ENCODE measurements at places on chromosomes 1 and 21.

- DNase-seq, result no peak
These were observed 32.2 kb downstream of the FAM177B start for GRCh38 chr1:222769181-222769580.

DNA sequence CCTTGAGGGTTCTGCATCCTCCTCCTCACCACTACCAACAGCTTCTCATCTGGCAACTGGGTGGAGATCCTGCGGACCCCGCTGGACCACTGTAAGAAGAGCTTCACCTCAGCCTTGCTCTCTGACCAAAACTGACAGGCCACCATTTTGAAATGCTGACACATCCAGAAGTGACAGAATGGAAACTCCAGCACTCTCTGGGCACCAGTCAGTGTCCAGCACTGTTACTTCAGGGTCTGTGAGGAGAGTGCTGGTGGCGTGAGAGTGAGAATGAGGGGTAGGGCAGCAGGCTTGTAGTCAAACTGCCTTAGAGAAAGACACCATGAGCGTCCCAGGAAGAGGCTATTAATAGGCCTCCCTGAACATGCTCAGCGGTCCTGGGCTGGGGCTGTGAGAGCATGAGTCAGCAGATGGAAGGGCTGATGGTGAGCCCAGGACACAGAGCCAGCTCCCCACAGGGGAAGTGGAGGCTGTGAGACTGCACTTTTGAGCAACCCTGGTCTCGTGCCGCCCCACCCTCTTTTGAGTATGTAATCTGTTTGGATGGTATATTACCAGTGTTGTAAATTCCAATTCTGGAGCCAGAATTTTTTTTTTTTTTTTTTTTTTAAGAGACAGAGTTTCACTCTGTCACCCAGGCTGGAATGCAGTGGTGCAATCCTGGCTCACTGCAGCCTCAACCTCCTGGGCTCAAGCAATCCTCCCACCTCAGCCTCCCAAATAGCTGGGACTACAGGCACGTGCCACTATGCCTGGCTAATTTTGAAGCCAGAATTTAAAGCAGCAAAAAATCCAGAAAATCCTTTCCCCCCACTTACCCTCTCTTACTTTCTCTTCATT is 34.4 kb upstream of the SLC30A1 start:
- peak; percentile 66 for DNase-seq

DNA sequence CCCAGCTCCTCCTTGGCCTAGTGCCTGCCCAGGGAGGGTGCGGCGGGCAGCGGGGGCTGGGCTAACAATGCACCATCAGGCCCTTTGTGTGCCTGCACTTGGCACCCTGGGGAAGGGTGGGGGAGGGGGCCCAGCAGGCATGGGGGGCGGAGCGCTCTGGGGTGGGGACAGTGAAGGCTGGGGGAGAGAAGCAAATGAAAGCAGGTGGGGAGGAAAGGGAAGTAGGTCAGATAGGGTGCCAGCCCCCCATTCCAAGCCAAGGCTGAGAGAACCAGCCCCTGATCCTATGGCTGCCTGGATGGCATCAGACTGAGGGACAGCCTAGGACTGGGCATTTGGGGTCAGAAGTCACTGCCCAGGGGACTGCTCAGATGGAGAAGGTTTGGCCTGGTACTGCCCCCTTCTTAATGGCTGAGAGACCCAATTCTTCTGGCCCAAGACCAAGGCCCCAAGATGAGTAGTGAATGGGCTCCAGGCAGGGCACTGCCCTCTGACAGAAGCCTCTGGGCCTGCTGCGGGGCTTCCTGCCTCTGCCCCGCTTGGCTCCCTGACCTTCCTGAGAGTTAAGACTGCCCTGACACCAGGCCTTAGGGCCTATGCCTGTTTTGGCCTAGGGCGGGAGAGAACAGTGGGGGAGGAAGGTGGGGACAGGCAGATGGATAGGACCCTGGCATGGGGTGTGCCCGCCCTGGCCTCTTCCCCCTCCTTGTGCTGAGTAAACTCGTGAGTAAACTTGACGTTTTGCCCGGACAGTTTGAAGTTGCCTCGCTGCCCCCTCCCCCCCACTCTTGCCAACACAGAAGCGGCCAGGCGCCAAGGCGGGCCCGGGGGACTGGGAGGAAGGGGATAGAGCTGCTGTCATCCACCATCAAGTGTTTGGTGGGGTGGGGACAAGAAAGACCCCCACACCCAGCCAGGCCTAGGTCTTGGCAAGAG is 2.7 kb downstream of the ZBTB7B start:
- DNase-seq, result no peak

GRCh38 chr1:212677136-212677535 is 22.5 kb downstream of the BATF3 start:
- no peak for DNase-seq

DNA sequence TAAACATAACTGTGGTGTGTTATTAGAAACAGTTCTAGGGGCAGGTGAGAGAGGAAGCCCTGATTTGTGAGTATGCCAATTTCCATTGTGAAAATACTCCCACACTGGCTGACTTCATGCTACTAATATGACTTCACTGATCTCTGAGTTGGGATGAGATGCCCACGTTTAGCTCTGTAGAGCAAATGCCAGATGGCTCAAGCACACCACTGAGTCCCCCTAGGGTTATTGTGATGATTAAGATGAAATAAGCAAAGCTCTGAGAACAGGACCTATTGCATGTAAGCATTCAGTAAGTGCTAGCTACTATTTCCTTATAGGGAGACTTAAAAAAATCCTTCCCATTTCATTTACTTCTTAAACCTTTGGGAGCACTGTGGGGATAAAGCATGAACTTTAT is 117.6 kb downstream of the CENPF start:
- peak; percentile 12 for DNase-seq

DNA sequence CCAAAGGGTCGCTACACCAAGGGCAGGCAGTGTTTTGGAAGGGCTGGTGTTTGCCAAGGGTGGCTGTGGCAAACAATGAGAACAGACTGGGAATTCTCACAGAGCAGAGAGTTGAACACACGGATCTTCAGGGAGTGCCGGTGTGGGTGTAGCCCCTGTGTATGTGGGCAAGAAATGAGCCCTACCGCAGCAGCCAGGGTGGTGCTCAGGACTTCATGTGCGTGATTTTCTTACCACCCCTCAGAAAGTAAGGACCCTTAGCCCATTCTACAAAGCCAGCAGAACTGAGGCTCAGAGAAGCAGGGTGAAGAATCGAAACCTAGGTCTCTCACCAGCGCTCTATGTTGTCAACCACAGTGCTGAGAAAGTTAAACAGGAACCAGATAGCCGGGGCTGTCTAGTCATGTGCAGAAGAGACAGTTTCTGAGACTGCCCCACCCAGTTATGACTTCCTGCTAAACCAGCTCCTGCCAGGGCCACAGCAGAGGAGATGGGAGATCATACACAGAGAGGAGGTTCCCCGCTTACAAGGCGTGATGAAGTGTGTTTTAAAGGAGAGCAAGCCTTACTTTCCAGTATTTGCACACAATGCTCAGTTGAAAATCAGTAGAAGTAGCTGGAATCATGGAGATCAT is 21.9 kb upstream of the MORC3 start:
- DNase-seq, result no peak

DNA sequence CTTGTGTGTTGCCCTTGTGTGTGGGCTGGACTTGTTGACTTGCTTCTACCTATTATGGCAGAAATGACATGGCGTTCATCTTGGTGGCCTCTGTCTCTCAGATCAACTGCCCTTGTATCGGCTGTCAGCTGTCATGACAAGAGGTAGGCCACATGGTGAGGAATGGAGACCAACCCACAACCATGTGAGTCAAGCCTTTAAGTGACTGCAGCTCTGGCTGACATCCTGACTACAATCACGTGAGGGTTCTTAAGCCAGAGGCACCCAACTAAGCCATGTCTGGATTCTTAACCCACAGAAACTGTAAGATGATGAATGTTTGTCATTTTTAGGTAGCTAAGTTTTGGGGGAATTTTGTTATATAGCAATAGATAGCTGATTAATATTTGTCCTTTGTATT is 82.1 kb downstream of the KCND3 start:
- DNase-seq, result no peak

DNA sequence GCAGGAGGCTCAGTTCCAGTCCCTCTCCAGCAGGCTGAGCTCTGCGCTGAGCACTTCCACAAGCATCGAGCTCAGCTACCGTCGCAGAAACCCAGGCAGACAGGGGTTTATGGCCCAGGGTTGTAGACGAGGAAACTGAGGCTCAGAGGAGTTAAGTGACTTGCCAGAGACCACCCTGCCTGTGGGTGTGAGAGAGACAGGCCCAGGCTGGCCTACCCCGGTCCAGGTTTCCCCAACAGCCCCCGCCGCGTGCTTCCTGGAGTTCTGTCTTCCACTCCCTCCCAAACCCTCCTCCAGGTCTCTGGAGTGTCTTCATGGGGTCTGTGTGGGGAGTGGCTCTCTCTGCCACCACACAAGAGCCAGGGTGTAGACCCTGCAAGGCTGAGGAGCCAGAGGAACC is 615.9 kb downstream of the PTPRU start:
- DNase-seq, result no peak

GRCh38 chr1:239719642-239720258 is 333.4 kb downstream of the CHRM3 start:
- DNase-seq, result no peak
